ENCODE measurements at places on chromosomes 1 and 21.

DNA sequence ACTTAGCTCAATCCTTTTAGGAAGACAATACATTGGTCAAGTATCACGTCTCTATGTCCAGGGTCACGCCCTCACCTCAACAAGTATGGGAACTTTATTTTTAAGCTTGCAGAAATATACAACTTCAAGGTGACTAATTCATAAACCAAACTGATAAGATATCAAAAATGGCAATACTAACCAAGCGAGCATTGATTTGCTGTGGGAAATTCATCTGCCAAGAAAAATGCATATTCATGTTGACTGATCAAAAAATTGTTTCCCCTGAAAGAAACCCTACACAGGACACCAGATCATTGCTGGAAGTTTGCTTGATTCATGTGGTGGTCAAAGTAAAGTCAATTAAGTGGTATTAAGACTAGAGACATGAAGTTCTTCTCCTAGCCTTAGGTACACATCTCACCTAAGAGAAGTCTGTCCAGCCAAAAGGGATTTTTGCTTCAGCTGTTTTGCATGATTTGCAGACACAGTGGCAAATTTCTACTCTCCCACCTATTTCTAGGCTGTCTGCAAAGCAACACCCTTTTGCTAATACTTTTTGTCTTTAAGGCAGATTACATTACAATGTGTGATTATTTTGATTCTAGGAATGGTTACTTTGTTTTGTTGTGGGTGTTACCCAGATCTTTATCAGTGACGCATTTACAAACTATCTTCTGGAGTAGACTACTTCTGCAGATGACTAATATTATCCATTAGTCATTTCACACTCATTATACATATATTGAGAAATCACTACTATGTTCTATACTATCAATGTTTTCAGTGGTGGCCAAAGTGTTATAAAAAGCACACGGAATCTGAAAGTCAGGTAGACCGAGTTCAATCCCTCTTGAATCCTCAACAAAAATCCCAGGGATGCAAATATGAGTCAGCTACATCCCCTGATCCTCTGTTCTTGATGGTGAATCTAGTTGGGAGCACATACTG lies 12.4 kb downstream of the SAMSN1 start:
- peak; percentile 0 for DNase-seq

GRCh38 chr1:4057603-4058002 lies 157.5 kb upstream of the C1orf174 start:
- DNase-seq: no peak

- peak; percentile 42 for DNase-seq
Measured at GRCh38 chr1:78492386-78492950, 1.7 kb downstream of the PTGFR start.

GRCh38 chr1:67307251-67308060 lies at the start of gene IL12RB2:
Gene IL12RB2 (plus strand): TSS chr1:67307873. CDS start chr1:67320369, 12,496 bp downstream.
- DNase-seq: no peak

GRCh38 chr1:92973203-92973897 lies 12.1 kb upstream of the DIPK1A start:
- DNase-seq: no peak

- no peak for DNase-seq
Measured at GRCh38 chr1:6105218-6105679, 59.6 kb downstream of the KCNAB2 start.

DNA sequence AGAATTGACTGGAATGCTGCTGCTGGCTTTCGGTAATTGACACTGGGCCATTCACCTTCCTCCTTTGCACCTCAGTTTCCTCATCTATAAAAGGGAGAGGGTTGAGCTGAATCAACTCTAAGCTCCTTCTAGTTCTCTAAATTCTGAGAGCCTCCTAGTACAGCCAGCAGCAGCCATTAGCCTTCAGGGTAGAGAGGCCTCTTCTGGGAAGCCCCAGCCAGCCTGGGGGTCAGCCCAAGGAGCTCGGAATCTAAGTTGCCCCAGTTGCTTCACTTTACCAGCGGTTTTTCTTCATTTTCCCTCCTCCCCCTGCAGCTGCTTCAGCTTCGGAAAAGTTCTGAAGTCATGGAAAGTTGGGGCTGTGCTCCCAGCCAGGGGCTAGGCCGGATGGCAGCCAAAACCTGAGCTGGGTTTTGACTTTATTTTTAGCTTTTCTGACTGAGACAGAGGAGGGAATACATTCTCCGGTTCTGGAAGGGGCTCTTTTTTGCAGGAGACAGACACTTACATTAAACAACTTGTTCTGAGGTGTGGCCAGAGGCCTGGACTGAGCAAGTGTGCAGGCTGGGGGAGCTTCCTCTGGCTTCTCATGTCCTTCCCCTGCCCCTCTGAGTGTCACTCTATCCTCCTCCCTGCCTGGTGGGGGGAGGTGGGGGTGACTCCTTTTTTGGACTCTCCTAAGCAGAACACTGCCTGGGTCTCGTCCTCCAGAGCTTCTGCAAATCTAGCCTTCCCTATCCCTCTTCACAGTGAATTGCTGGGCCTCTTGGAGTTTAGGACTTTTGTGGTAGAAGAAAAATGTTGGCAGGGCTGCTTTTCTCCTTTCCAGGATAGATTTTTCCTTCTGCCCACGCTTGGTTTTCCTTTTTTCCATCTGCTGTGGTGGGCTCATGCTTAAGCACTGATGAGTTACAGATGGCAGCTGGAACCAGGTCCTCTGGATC lies 14.4 kb downstream of the LMNA start:
- DNase-seq: peak; percentile 85

DNA sequence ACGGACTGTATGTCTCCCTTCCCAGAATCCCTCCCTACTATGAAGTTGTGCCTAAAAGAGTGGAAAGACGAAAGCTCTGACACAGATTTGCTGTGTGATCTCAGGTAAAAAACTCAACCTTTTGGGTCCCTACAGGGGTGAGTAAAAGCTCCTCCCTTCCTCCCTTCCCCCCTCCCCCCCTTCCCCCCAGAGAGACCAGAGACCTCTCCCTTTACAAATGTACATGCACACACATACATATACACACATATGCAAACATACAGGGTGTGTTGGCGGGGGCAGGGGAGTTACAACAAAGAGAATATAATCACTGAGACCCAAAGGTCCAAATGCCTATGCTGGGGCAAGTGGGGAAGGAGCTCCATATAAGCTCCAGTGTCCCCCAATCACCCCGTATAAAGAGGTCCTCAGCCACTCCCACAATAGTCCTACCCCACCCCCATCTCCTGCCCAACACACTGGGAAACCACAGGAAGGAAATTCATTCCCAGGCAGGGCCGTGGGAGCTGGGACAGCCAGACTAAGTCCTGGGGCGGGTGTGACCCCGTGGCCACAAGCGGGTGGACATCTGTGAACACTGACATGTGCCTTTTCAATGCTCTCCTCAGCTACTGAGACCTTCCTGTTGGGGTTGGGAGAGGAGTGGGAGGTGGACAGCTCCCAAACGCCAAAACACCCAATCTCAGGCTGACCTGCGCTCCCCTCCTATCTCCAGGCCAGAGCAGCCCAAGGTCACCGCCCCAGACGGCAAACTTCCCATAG lies 2.0 kb downstream of the MEF2D start:
- no peak for DNase-seq

DNA sequence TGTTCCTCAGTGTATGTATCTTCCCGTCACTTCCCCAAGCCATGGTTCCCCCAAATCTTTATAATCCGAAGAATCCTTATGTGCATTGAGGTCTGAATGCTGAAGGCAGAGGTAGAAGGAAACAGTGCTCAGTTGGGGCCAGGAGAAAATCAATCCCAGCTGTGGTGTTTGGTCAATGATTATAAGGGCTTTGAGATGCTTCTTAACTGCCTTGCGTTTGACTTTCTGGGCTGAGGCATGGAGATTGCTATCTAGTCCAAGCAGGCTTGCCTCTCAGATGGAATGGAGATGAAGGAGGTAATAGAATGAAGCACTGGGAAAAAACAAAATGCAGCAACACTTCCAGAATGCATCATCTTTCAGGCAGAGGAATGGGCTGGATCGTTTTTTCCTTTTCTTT lies 3.6 kb upstream of the MAP1LC3C start:
- DNase-seq: no peak

GRCh38 chr1:90534663-90535295 lies 182.3 kb downstream of the BARHL2 start:
- DNase-seq: no peak

GRCh38 chr1:16013220-16013907 lies 4.5 kb downstream of the HSPB7 start:
- DNase-seq: peak; percentile 44

GRCh38 chr1:196654271-196654670 lies 2.4 kb downstream of the CFH start:
- DNase-seq: no peak

GRCh38 chr1:53075206-53075605 lies 13.2 kb downstream of the PODN start:
- no peak for DNase-seq

DNA sequence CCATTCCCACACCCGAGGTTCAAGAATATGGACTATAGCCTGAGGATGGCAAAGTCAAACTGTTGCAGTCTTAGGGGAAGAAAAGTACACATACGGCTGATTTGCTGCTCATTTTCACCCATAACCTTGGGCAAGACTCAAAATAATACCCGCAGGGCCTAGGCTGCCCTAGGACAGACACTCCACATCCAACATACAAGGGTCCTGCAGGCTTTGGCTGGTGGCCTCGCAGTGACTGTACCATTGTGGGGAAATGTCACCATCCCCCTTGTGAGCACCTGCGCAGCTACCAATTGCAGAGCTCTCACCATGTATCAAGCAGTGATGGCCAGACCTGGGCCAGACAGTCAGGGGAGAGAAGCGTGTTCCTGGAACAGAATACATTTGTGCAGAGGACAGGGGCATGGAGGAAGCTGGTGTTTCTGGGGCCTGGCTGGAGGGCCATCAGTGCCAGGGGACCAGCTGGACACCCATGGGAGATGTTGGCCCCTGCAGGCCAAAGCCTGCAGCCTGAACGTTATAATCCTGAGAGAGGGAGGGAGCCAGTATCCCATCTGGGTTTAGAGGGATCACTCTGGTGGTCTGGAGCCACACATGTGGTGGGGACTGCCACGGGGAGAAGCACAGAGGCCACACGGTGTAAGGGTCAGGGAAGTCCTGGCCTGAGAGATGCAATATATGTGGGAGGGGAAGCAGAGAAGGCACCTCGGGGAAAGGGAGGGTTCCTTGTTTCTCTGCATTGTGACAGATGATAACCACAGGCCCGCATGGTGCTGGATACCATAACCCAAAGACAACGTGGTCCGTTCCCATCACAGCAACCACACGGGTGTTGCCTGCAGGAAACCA lies 101.2 kb downstream of the GLIS1 start:
- no peak for DNase-seq

- no peak for DNase-seq
Measured at GRCh38 chr21:41600556-41600955, 92.6 kb upstream of the TMPRSS2 start.

DNA sequence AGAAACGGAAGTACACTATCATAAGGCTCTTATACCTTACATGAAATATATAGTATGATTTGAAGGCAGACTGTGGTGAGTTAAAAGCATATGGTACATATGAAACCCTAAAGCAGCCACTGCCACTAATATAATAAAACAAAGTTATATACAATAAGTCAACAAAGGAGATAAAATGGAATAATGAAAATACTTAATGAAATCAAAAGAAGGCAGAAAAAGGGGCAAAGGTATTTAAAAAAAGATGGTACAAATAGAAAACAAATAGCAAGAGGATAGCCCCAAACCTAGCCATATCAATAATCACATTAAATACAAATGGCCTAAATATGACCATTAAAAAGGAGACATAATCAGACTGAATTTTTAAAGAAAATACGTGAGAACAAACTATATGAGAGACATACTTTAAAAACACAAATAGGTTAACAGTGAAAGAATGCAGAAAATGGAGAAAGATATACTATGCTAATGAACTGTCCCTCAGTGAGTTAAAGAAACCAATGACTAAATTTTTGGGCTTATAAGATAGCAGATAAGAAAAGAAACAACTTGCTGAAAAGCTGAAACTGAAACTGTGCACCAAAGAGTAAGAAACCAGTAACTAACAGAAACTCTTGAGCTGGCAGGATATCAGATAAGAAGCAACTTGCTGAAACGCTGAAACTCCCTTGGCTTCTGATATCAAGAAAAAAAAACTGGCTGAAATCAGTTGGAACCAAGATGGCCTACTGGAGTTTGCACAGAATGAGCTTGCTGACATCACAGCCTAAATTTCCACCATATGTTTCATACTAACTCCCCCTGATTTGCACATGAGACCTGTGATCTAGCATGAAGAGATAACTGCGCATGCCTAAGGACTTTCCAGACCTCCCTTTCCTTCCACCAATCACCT lies 44.3 kb upstream of the IL10 start:
- DNase-seq: no peak

GRCh38 chr1:50917138-50918137 lies 42.6 kb downstream of the FAF1 start:
- no peak for DNase-seq

DNA sequence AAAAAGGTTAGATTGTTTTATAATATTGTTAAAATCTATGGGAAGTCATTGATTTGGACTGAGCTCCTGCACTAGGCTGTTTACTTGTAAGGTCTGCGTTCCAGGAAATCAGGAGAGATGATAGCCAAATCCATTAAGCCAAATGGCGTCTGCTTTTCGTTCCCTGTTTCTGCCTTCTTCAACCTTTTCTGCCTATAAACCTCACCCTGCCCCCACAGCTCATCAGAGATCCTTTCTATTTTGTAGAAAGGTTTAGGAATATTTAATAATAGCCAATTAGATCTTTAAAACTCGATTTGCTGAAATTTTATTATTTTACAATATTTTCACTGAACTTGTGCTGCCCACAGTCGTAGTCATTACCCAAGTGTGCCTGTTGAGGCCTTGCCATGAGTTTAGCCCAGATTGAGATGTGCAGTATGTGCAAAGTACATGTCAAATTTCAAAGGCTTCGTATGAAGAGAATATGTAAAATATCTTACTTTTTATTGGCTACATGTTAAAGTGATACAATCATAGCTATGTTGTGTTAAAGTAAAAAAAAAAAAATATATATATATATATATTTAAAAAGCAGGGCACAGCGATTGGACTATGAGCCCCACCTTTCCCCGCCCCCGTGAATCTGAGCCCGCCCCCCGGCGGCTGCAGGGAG lies 444 bp upstream of the IARS2 start:
- DNase-seq: no peak

Data from fibroblast of skin of left biceps (primary cell).